Keratinocyte (primary cell): ENCODE measurements at places on chromosomes 5 and 9.

GRCh38 chr5:8749556-8749955 lies 796.3 kb downstream of the SEMA5A start:
- DNase-seq = no peak

DNA sequence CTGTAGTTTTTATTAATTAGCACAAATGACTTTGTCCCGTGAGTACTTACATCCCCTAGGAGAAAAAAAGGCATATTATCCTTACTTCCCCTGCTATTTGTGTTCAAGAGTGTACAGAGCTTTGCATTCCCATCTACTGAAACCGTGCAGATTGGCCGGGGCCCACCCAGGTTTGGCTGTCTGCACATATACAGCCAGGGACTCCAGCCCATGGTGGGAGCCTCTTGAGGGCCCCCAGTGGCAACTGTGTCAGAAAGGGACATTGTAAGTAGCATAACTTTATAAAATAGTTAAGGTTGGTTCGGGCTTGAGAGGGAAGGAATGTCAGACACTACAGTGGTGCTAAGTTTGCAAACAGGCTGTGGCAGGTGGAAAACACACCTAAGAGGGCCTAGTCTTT lies 24.7 kb downstream of the PHF2 start:
- no peak for DNase-seq

DNA sequence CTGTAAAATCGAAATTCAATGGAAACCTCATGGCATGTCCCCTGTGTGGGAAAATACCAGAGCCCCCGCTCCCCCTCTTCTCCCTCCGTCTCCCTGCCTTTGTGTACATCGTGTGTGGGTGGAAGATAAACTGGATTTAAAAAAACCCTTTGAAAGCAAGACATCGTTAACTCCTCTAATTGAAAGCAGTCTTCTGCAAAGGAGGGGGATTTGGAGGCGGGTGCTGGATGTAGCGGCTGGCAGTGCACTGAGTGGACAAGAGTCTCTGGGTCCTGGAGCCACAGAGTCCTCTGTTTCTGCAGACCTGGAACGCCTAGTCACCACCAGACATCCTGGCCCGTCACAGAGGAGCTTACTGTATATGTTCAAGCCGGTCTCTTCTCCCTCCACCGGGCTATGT lies 169.4 kb downstream of the PAPPA start:
- DNase-seq = no peak

DNA sequence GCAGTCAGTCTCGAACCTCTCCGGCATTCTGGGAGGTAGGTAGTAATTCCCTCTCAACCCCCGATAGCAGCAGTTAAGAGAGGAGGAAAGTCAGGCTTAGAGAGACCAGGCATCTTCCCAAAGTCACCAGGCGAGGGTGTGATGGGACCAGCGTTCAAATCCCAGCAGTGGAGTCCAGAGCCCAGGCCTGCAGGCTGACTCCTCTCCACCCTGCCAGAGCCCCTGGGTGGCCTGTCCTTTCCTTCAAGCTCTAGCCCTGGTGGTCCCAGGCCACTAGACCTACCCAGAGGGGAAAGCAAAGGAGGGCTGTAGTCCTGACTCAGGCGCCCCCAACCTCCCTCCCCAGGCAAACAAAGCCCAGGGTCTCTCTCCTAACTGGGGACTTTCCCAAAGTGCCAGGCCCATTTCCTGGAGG lies 4.2 kb upstream of the NR5A1 start:
- DNase-seq = no peak

GRCh38 chr5:61551637-61552313 lies 219.7 kb downstream of the ZSWIM6 start:
- DNase-seq = no peak

- DNase-seq = no peak
Measured at GRCh38 chr9:136253246-136254130, 7.9 kb upstream of the QSOX2 start.

GRCh38 chr9:114120192-114121014 lies 21.3 kb upstream of the KIF12 start:
- DNase-seq = no peak

DNA sequence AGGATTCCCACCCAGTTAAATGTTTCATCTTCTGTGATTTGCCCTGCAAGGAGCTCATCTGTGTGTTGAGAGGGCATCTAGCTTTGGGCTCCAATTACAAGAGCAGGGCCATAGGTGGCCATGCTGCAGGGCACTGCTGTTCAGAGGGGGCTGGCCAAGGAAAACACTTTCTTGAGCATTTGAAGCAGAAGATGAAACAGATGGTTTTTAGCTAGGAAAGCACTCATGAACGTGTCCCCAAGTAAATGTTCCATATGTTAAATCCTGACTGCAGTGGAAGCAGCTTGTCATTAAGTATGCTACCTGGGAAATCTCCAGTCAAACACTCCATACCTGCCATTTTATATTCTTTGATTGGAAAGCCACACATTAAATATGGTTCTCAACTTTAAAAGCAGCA lies 176.6 kb downstream of the FBXL7 start:
- no peak for DNase-seq

DNA sequence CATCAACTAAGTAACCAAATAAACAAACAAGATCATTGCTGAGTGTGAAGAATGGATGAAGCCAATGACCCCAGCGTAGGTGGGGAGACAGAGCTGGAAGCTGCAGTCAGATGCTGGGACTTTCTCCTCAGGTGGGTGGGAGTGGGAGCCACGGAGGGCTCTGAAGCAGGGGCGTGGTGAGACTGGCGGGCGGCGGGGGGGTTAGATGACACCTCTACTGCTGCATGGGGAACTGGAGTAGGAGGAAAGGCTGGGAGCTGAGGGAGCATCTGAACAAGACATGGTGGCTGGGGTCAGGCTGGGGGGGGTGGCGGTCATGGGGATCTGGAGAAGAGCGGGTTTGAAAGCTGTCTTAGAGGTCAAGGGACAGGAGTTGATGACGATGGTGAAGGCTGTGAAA lies 193.8 kb downstream of the C9orf50 start:
- no peak for DNase-seq

GRCh38 chr5:66438696-66439095 lies 157.5 kb upstream of the MAST4 start:
- DNase-seq = no peak

DNA sequence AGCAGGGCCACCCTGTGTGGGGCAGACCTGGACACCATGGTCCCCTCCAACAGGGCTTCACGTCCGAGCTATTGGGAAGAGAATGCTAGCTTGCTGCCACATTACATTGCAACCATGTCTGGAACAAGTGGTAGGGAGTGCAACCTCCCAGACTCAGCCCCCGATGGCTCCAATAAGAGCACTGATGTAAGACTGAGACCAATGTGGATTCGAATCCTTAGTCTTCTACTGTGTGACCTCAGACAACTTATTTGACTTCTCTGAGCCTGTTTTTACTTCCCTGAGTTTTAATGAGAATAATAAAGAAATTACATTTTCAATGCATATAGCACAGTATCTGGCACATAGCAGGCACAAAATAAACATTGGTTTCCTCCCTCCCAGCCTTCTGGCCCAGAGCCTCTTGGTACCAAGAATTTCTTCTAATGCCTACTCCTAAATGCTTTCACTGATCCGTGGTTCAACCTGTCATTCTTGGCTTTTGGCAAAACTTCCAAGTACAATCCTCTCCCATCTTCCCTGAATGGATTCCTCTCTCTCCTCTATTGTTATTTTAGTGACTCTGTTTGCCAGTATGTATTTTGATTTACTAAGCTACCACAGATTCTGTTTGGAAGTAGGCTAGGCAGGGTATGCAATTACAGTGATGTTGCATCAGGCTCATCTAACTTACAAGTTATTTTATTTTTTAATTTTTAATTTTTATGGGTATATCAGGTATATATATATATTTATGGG lies 34.6 kb upstream of the COL15A1 start:
- no peak for DNase-seq

- no peak for DNase-seq
Measured at GRCh38 chr5:175859916-175860315, 11.5 kb upstream of the CPLX2 start.

- DNase-seq = no peak
Measured at GRCh38 chr9:132228062-132228461, 66.2 kb downstream of the NTNG2 start.

DNA sequence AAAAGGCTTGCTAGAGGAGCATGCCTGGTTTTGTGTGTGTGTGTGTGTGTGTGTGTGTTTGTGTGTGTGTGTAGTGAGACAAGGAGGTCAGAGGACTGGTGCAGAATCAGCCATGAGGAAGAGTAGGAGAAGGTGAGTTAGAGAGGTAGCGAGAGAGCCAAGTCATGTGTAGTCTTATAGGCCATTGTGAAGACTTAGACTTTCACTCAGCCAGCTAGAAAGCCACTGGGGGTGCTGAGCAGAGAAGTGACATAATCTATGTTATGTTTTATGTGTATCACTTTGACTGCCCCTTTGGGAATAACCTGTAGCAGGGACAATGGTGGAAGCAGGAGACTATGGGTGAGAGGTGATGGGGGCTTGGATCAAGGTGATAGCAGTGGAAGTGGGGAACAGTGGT lies 180.5 kb upstream of the CLINT1 start:
- DNase-seq = no peak

DNA sequence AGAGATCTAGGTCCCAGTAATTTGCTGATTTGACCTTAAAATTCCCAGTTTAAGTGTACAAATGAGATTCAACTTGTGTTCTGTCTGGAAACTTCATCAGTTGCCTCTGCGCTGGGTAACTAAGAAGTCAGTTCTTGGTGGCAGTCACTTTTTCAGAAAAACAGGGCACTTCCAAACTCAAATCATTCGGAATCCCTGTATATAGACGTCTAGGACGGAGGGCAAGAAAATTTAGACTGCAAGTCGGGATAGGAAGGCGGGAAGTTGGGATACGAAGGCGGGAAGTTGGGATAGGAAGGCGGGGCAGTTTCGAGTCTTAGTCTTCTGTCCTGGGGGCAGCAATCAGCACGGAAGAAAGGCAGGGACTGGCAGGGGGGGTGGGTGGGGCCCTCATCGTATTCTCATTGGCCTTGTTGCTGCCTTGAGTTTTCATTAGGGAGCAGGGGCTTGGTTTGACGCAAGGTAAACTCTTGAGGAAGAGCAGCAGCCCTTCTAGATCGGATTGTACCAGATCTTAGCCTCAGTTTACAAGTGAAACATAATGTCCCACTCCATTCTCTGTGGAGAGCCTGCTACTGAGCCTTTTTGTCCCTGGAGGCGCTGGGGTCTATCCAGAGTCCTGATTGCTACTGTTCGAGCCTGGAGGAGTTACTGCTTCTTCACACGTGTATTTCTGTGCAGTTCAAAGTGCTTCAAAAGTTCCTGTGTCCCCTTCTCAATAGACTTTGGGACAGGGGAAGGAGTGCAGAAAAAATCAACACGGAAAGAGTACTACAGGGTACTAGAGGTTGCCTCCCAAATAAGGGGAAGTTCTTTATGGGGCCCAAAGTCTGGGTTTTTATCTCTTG lies 2.7 kb upstream of the PURA start:
- no peak for DNase-seq

- DNase-seq = no peak
Measured at GRCh38 chr9:72905514-72906480, 47.1 kb downstream of the ALDH1A1 start.

DNA sequence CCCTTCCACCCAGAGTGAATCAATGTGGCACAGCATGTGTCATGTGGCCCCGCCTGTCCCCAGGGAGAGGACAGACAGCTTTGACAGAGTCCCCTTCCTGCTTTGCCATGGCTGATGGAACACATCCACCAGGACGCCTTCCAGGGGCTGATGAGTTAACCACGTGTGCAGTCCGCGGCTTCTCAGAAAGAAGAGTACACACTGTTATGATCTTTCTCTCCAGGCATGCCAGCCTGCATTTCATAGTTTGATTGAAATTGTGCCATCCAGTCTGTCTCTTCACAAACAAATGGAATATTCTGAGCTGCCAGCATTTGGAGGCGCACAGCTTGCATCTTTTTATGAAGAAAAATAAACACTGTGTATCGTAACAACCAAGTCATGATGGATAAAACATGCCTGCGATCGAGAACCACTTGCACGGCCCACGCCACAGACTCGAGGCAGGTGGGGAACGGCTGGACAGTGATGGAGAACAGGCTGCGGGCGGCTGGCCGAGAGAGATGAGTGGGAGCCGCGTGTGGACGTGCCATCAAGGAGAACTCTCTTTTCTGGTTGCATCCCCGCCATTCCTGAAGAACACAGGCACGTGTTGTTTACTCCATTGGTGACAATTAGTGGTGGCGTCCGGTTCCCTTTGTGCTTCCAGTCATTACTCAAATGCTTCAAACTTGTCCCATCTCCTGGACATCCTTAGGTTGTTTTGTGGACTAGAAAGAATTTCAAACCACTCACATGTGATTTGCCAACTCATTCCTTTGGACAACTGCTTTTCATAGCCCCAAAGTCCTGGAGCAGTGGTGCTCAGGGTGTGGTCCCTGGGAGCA lies 220.2 kb downstream of the AGTPBP1 start:
- no peak for DNase-seq

DNA sequence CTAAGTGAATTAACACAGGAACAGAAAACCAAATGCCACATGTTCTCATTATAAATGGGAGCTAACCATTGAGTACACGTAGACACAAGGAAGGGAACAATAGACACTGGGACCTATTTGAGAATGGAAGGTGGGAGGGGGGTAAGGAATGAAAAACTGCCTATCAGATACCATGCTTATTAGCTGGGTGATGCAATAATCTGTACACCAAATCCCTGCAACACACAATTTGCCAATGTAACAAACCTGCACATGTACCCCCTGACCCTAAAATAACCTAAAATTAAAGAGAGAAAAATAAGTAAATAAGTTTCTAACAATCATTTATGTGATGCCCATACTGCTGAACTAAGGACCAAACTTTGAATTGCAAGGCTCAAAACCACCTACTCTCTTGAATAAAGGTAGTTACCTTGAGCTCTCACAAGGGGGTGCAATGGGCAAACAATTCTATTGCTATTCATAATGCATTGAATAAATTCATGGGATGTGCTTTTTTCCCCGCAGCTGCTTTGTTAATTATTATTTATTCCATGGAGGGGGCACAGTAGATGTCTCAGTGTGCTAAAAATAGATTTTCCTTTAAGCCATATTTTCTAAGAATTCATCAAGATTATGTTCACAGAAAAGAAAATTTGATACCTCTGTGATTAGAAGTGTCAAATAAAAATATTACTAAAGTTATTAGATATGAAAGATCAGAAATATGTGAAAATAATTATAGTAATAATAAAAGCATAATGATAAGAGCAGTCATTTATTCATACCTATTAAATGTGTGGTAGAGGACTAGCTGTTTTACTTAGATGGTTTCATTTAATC lies 76.2 kb upstream of the PTPN3 start:
- no peak for DNase-seq

DNA sequence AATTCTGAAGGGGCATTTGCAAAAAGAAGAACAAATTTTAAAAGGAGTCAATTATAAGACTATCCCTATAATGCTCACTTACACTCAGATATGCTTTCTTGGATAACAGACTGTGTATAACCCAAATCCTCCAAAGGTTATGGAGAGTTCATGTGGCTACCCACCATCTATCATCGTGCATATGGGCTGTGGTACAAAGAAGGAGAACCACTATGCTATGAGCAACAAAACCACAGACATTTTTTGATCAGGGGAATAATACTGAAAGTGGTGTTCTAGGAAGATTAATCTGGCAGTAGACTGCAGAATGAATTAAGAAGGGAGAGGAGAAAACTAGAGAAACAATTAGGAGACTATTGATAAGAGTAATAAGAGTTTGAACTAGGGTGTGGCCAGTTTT lies 16.8 kb downstream of the NR3C1 start:
- no peak for DNase-seq

- DNase-seq = no peak
Measured at GRCh38 chr5:137498301-137498735, 808 bp downstream of the SPOCK1 start.
